ENCODE measurements at places on chromosomes 1 and 21.

GRCh38 chr1:206856674-206857464 is 8.6 kb upstream of the IL20 start:
- DNase-seq = no peak

- no peak for DNase-seq
Measured at GRCh38 chr1:170993151-170993550, 57.8 kb downstream of the MROH9 start.

DNA sequence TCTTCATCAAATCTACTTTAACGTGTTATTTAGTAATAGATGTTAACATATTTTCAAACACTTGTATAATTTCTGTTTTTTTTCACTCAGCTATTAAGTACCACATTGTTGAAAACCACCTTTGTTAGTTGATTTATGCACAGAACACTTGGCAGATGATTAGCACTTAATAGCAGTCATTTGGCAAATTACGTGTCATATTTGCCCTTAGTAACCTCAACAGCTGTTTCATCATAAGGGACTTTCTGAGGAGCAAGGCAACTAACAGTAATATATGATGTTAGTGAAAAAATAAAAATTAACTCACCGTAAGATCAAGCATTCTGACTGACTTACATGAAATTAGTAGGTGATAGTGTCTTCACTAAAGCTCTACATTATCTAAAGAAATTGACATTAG is 186.4 kb downstream of the HMCN1 start:
- no peak for DNase-seq

DNA sequence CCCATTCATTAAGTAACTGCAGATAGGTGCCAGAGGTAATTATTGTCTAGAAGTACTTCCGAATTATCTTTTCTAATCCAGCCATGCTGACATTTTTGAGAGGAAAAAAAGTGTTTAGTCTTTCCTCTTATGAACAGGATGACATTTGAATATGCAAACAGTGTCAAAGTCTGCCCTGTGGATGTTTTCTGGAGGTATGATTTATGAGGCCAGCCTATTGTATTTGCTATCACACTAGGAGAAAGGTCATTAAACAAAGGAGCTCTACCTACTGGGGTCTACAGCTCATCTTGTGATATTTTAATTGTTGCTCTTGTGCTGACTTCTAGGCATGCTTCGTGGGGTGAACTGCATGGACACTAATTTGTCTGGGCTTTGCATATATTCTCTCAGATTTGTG is 559.7 kb upstream of the CAMK1G start:
- no peak for DNase-seq

DNA sequence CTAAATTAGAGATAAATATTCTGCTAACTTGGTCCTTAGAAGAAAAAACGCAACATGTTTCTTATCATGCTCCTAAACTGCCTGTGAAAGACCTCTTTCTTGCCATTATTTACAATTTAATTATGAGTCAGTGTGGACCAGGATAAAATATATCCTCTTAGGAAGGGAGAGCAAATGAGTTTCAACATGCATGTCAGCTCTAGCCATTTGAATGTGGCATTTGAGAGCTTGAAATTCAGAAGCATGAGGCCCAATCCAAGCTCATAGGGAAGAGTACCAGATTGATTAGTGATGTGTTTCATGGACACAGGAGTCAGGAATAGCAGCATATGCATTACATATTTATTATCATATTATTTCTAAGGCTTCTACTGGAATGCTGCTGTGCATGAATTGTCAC is 39.3 kb downstream of the TBX15 start:
- no peak for DNase-seq

GRCh38 chr1:150365941-150366340 is 2.0 kb downstream of the RPRD2 start:
- no peak for DNase-seq

GRCh38 chr1:215005078-215005477 is 77.5 kb upstream of the KCNK2 start:
- no peak for DNase-seq

DNA sequence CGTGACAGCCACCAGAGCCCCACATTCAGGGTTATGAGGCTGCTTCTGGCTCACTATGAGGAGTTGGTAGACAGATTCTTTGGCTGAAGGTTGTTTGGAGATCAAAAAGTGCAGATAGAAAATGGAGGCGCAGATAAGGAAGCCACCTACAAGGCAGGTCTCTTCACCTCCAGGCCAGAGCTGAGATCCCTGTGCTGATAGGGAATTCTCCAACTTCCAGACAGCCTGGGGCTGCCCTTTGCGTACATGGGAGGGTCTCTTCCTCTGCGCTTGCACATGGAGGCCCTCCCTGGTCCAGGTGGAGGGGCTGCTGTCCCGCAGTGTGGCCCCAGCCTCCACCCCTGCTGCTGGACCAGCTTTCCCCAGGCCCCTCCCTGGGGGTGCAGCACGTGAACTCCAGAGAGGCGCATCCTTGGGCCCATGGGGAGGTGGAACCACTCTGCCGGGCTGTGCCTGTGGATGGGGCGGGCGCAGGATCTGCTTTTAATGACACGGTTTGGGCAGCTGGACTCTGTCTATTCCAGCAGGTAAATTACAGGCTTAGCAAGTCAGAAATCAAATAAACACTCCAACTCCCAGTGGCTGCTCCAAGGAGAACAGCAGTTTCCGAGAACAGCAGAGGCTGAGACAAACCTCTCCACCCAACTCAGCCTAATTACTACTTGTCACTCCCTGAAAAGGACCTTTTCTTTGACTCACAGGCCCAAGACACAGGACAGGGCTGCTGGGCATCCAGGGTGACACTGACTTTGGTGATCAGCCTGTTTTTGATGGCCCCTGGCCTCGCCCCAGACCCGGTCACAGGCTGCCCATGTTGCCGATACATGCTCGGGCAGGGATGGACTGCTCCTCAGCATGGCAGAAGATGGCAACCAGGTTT is 12.4 kb downstream of the OXCT2 start:
- DNase-seq = no peak

Data from GOT3 (cell line).